ENCODE measurements at places on chromosomes 7 and 10.

GRCh38 chr7:30971840-30972563, 8.2 kb downstream of the GHRHR start:
- no peaks in the 10 kb centered on the region for H3K27me3 ChIP-seq
- DNase-seq: no peak
- no peak overlapping the region for H3K4me3 ChIP-seq
- no peak overlapping the region for H3K27ac ChIP-seq

DNA sequence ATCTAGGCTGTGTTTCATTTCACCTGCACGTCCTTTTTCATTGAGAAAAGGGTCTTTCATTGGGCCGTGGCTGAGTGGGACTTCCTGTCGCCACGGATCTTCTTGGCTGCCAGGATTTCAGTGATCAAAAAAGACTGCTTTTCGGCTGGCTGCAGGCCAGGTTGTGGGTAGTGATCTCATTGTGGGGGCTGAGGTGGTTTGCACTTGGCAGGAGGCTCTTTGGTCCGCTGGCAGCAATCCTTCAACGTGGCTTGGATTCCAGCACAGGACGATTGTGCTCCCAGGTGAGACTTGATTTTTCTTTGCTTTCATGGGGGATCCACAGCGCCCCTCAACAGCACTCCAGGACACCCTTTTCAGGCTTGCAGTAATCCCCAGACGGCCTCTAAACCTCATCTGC, 29.0 kb upstream of the ZNF273 start:
- H3K36me3 ChIP-seq: no peaks in the 10 kb centered on the region
- H3K4me1 ChIP-seq: no peaks in the 10 kb centered on the region
- DNase-seq: no peak
- H3K27me3 ChIP-seq: no peaks in the 10 kb centered on the region
- no peak overlapping the region for H3K4me3 ChIP-seq

GRCh38 chr10:96244354-96244753, 27.0 kb downstream of the BLNK start:
- no peaks in the 10 kb centered on the region for H3K4me1 ChIP-seq
- no peak overlapping the region for H3K27ac ChIP-seq
- no peaks in the 10 kb centered on the region for H3K36me3 ChIP-seq
- H3K4me3 ChIP-seq: no peak overlapping the region
- no peak for DNase-seq

- no peak overlapping the region for H3K4me3 ChIP-seq
- H3K27ac ChIP-seq: no peak overlapping the region
- H3K27me3 ChIP-seq: no peaks in the 10 kb centered on the region
- H3K4me1 ChIP-seq: no peaks in the 10 kb centered on the region
- no peak for DNase-seq
These were observed 320.9 kb downstream of the IPMK start for GRCh38 chr10:57946833-57947232.

DNA sequence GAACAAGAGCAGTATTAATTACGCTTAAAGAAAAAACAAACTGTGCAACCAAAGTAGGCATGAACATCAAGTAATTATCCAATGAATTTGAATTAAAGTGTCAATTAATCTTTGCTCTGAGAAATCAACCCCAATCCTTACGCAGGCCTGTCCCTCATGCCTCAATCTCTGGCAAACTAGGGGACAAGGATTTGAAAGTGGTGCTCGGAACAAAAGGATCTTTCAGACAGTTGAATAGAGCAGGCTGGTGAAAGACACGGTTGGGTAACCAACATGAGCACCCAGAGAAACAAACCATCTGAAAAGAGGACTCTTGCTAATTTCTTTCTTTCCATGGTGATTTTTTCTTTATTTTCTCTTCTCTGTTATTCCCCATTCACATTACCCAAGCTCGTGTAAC, 203.5 kb upstream of the PHF14 start:
- H3K4me1 ChIP-seq: no peaks in the 10 kb centered on the region
- H3K36me3 ChIP-seq: no peaks in the 10 kb centered on the region
- no peaks in the 10 kb centered on the region for H3K27me3 ChIP-seq
- H3K27ac ChIP-seq: no peak overlapping the region
- H3K4me3 ChIP-seq: no peak overlapping the region

DNA sequence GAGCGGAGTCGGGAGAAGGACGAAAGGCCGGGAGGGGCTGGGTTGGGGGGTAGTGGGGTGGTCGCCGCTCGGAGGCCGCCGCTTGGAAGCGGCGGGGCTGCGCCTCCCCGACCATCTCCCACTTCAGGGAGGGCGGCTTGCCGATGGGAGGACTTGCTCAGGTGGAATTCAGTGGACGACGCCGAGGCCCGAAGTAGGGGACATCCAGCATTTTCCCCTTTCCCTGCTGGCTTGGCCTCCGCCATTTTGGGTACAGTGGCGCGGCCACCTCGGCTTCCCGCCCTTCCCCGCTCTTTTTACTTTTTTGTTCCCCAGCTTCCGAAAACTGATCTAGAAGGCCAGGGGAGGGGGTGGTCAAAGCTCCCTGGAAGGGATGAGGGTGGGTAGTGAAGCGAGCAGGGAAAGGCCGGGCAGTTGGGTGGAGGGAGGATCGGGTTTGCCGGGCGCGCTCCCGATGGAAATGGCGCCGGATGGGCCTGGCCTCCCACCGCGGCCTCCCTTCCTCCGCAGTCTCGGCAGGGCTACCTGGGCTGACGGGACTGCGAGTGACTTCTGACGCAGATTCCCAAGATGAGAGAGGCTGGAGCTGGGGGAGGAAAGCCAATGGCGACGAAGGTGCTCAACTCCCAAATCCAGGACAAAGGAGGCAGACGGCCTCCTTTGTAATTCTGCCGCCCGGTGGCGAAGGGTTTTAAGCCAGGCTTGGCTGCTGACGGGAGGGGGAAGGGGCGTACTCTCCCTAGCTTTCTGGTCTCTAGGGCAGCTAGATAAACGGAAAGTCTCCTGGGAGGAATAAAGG, at the start of gene PBLD:
Gene PBLD (minus strand): TSS at position 670 of the 799 bp plus-strand sequence. CDS start 26,084 bp downstream, outside the sequence.
- peaks cover 21% of the 10 kb centered on the region for H3K4me1 ChIP-seq
- H3K27me3 ChIP-seq: no peaks in the 10 kb centered on the region
- DNase-seq: peak; percentile 48
- peak within 1 kb of the TSS; percentile 92 for H3K4me3 ChIP-seq

- no peaks in the 10 kb centered on the region for H3K36me3 ChIP-seq
- H3K27me3 ChIP-seq: no peaks in the 10 kb centered on the region
- peaks cover 13% of the 10 kb centered on the region for H3K4me1 ChIP-seq
- no peak overlapping the region for H3K4me3 ChIP-seq
- no peak overlapping the region for H3K27ac ChIP-seq
These were observed 217.4 kb downstream of the MAD1L1 start for GRCh38 chr7:2015251-2015871.

DNA sequence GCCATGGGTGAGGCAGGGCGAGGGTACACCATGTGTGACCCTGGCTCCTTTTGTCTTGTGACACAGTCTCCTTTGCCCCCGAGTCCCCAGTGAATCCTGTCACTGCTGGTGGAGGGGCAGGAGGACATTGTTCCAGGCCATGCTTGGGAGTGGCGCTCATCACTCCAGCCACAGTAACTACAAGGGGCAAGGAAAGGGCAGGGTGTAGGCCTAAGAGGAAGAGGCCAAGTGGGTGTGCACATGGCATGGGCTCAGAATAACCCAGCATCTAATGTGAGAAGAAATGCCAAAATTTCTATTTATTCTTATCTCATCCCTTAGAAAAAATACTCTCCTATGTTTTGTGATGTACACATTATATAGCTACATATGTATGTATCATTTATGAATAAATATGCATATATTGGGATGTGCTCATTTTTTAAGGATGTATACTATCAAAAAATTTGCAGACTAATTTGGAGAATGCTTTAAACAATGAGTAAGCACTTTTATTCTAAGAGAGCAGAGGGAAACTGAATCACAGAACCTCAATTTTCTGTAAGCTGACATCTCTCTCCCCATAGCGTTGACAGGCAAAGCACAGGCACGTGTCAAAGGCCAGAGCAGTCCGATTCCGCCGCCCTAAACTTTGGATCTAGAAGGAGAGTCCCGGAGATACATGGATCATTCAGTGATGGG, 36.9 kb downstream of the RNF32 start:
- H3K36me3 ChIP-seq: peaks cover 66% of the 10 kb centered on the region
- H3K27ac ChIP-seq: no peak overlapping the region
- H3K4me1 ChIP-seq: no peaks in the 10 kb centered on the region
- no peak overlapping the region for H3K4me3 ChIP-seq

DNA sequence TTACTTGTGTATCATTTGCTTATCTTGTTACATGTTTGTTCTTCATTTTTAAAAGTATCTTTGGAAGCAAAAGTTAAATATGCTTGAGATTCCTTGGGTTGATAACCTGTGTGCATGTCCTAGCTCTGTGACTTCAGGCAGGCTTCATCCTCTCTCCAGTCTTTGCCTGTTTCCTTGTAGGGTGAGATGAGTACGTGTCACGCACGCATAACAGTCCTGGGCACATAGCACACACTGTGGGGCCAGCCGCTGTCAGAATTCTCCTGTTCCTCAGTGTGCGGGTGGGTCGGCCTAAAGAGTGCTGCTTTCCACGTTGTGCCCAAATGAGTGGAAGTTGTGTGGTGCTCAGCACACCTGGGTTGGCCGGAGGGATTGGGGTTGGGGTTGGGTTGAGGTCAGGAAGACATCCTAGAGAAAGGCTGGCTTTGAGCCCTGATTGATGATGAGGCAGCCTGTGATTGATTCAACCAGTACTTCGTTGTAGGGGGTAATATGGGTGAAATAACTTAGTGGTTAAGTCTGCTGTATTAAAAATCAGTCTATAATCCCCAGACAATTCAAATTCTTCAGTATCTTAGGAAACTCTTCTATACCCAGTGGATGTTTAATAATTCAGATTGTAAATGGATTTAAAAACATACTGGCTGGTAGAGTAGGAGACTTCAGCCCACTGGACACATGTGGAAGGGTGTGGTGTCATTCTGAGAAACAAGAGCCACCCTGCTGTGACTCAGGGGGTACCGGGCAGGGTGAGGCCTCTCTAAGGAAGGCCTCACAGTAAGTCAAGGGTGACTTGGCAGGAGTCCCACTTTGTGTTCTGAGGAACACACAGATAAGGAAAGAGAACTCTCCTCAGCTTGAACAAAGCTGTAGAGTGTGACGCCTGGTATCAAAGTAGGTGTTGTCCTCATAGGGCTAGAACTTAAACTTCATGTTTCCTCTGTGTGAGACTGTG, 54.8 kb downstream of the DAGLB start:
- no peak for DNase-seq
- no peak overlapping the region for H3K4me3 ChIP-seq
- no peaks in the 10 kb centered on the region for H3K36me3 ChIP-seq
- peak overlapping the region; percentile 40 for H3K27ac ChIP-seq
- H3K4me1 ChIP-seq: no peaks in the 10 kb centered on the region

- H3K4me1 ChIP-seq: peaks cover 85% of the 10 kb centered on the region
- no peaks in the 10 kb centered on the region for H3K27me3 ChIP-seq
- no peaks in the 10 kb centered on the region for H3K36me3 ChIP-seq
These were observed 67.6 kb downstream of the STK17A start for GRCh38 chr7:43650457-43651052.

GRCh38 chr10:104492329-104492940, 138.8 kb downstream of the CFAP58 start:
- no peak overlapping the region for H3K4me3 ChIP-seq
- no peaks in the 10 kb centered on the region for H3K4me1 ChIP-seq
- H3K27me3 ChIP-seq: no peaks in the 10 kb centered on the region
- no peaks in the 10 kb centered on the region for H3K36me3 ChIP-seq
- no peak overlapping the region for H3K27ac ChIP-seq

DNA sequence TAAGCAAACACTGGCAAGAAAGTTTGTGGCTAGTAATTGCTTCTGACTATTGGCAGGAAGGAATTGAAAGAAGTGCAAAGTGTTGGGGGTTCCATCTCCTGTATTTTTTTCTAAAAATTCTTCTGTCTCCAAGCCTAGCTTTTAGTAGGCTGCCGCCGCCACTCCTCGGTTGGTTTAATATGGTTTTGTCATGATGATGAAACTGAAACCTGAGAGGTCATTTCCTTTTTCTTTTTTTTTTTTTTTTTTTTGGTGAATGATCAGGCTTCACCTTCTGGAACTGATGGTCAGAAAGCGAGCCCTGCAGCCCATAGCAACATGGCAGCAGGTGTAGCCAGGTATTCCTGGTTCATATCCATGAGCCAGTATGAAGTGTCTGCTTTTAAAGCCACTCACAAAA, 75.3 kb upstream of the AGBL3 start:
- no peaks in the 10 kb centered on the region for H3K27me3 ChIP-seq
- DNase-seq: no peak
- H3K27ac ChIP-seq: no peak overlapping the region
- H3K4me3 ChIP-seq: no peak overlapping the region
- no peaks in the 10 kb centered on the region for H3K36me3 ChIP-seq

GRCh38 chr10:63382066-63382465, 83.7 kb downstream of the JMJD1C start:
- no peak overlapping the region for H3K4me3 ChIP-seq
- no peaks in the 10 kb centered on the region for H3K27me3 ChIP-seq
- no peak overlapping the region for H3K27ac ChIP-seq
- DNase-seq: no peak
- no peaks in the 10 kb centered on the region for H3K4me1 ChIP-seq

DNA sequence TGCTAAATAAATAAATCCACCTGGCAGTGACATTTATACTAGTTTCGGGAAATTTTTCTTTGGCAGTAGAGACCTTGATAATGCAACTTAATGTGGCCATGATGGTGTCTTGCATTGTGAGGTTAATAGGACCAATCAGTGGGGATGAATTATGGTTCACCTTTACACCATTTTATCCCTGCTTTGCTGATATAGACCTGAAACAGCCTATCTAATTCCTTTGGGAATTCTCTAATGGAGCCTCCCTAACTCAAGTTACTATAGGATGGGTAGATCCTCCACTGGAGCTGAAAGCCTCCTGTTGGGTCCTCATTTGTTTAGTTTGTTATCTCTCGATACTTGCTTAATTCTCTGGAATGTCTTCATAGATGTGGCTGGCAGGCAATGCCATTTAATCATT, 276.7 kb downstream of the CNTNAP2 start:
- no peak for DNase-seq
- no peaks in the 10 kb centered on the region for H3K4me1 ChIP-seq

- peaks cover 79% of the 10 kb centered on the region for H3K36me3 ChIP-seq
- no peak for DNase-seq
- no peaks in the 10 kb centered on the region for H3K4me1 ChIP-seq
- no peak overlapping the region for H3K4me3 ChIP-seq
- no peak overlapping the region for H3K27ac ChIP-seq
These were observed 42.5 kb downstream of the TACR2 start for GRCh38 chr10:69374242-69374641.

DNA sequence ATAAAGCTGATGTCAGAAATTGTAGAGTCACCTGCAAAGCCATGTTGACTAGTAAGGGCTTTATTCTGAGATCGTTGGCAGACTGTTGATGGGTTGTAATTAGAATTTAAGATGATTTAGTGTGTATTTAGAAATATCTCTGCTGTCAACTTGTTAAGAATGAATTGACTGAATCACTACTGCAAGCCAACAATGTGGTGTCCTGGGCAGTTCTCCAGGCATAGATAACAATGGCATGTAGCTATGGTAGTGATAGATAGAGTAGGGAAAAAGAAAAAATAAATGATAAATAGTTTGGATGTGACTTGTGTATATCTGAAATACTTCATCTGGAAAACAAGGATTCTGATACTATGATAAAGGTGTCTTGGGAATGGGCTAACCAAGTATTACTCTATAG, 640.2 kb downstream of the ARL4A start:
- no peak overlapping the region for H3K4me3 ChIP-seq
- H3K27me3 ChIP-seq: no peaks in the 10 kb centered on the region
- no peak overlapping the region for H3K27ac ChIP-seq
- DNase-seq: no peak
- no peaks in the 10 kb centered on the region for H3K36me3 ChIP-seq
- no peaks in the 10 kb centered on the region for H3K4me1 ChIP-seq

GRCh38 chr10:93478873-93479272, 3.3 kb downstream of the MYOF start:
- no peak for DNase-seq
- no peaks in the 10 kb centered on the region for H3K36me3 ChIP-seq
- no peak overlapping the region for H3K4me3 ChIP-seq
- peaks cover 3% of the 10 kb centered on the region for H3K27me3 ChIP-seq
- H3K4me1 ChIP-seq: peaks cover 5% of the 10 kb centered on the region
